ENCODE measurements at places on chromosomes 7 and 10.
A peak's percentile ranks its signal among the peaks of the same experiment; 100 is the strongest.

DNA sequence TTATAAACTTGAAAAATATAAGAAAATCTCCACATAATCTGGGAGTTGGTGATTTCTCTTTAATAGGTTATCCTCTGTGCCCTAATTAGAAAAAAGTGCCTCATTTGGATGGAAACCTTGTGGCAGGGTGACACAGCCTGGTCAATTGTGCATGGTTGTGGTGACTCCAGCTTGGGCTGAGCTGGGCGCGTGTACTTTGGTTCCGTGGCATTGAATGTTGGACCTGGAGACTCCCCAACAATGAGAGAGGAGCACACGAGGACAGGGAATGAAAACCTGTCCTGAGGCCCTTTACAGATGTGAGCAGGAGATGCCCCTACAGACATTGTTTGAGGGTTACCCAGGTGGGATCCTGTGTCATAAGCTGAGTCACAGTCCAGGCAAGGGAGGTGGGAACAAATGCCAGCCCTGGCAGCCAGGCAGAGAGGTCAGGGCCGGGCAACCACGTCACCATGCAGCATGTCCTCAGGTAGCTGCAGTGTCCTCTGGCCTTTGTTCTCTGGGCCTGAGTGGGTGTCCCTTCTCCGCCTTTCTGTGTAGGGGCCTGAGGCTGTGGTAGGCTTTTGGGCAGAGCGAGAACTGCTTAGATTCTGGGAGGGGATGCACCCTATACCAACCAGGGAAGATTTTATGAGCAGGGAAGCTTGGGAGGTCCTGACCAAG lies 147.4 kb upstream of the TBX20 start:
- DNase-seq, result no peak

- DNase-seq, result no peak
Observed at GRCh38 chr7:129103561-129104324, 40.8 kb upstream of the TSPAN33 start.

- no peak for DNase-seq
Observed at GRCh38 chr10:73931767-73932619, 21.1 kb downstream of the PLAU start.

DNA sequence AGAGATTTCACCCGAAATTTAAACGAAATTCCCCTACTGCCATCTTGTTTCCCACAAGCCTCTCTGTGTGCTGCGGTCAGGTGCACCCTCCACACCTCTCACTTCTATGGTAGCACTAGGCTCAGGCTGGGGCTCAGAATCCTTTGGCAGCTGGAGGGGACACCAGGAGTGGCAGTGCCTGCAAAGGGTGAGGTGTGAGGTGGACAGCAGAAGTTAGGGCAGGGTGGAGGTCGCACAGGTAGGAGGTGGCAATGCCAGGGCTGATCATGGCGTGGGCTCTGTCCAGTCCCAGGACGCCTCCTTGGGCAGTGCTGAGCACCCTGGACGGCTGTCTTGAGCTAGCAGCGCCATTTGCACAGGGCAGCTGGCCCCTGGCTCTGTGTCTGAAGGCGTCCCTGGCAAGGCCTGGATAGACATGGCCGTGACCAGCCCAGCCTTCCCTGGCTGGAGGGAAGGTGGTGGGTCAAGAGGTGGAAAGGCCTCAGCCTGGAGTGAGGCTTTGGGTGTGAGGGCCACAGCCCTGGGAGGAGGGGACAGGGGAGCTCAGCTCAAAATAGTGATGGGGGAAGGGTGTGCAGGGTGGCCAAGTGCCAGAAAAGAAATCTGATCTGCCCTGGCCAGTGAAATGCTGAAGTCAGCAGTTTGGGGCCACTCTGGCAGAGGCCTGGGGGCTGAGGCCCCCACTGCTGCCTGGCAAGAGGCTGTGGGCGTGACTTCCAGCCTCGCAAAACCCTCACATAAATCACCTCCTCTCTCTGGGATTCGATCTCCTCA lies 40.0 kb downstream of the ZCCHC24 start:
- peak; percentile 82 for DNase-seq

GRCh38 chr10:18868919-18869318 lies 179.7 kb upstream of the MALRD1 start:
- no peak for DNase-seq

- DNase-seq, result no peak
Observed at GRCh38 chr7:123599766-123600165, 1.9 kb upstream of the ASB15 start.

- no peak for DNase-seq
Observed at GRCh38 chr7:65429642-65430343, 56.1 kb downstream of the ZNF92 start.

DNA sequence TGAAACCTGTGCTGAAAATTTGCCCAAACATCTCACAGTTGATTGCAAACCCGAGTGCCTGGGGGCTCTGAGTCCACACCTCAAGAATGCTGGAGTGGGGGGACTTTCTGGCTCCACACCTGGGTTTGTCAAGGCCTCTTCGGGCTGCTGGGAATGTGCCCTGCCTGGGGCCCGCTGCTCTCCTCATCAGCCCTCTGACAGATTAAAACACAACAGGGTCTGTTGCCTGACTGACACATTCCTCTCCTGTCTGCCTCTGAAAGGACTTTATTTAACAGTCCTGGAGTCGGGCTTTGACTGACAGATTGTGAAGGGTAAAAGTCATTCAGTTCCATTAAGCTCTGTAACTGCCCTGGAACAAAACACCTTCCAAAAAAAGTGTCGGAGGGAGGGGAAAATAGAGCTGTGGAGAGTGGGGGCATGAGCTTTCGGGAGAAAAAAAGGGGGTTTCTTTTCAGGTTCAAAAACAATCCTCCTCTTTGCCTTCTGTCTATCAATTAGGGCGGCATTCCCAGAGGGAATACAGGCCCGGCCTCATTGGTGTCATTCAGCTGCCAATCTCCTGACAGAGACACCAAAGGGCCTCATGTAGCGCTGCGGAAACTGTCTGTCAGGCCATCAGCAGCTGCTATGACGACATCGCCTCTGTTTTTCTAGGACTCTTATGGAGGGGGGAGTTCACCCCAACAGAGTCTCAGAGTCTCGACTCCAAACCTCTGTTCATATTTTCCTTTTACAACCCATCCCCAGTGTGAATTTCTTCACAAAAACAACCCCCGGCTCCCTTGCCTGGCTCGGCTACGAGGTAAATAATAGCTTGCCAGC lies 398.8 kb upstream of the NFE2L3 start:
- peak; percentile 42 for DNase-seq

- DNase-seq, result no peak
Observed at GRCh38 chr10:52940921-52941320, 168.3 kb upstream of the MBL2 start.

- DNase-seq, result no peak
Observed at GRCh38 chr10:43676331-43676730, 27.6 kb upstream of the ZNF32 start.

DNA sequence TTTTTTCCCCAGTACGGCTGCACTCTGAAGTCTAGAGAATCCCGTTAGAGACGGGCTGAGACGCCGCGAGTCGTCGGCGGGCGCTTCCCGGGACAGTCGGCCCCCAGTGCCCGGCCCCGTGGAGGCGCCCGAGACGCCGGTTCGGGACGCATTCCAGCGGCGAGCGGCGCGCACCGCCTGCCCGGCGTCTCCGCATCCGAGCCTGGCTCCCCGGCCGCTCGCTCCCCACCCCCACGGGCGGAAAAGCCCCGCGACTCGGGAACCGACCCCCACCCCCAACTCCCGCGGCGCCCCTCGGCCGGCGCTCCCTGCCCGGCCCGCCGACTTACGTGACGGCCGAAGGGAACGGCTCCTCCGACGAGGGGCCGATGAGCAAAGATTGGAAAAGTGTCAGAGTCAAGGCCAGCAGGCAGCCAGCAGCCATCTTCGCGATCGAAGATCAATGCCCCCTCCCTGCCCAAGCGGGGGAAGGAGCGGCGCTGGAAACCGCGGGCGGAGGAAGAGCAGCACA lies 486 bp downstream of the CACNA2D1 start:
- peak; percentile 59 for DNase-seq

DNA sequence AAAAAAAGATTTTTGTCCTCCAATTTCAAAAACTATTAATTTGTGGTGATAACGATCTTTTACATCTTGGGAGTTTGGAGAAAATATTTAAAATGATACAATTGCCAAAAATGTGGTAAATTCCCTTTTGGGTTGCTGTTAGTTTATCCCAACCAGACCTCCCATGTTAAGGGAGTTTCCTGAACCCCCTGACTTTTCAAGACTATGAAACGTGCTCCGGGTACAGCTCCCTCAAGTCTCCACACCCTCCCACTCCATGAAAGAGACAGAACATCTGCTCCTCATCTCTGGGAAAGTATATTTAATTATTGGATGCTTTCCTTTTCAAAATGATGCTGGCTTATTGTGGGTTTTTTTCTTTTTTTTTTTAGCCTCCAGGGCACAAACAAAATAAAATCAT lies 534.6 kb upstream of the NRP1 start:
- DNase-seq, result peak; percentile 61

DNA sequence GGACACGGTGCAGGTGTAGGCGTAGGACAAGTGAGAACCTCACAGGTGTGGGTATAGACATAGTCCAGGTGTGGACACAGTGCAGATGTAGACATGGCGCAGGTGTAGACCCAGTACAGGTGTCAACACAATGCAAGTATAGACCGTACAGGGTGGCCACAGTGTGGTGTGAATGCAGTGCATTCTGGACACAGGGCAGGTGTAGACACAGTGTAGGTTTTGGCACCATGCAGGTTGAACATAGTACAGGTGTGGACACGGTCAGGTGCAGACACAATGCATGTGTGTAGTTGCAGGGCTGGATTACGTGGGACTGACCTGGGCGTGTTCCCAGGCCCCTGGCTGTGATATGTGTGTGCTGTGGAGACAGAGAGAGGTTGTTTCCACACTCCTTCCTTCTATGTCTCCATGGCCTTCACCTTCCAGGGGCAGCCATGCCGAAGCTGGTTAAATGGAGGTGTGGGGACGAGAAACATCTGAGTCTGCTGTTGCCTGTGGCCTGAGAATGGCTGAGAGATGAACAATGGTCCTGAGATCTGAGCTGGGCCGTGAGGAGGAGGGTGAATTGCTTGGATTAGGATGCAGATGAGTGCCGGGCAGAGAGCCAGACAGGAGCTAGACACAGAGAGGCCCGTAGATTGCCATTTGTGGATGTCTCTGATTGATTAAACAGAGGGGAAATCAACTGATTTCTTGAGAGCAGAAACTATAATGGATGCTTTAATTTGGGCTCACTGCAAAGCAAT lies 343.9 kb upstream of the SHH start:
- DNase-seq, result no peak

- DNase-seq, result no peak
Observed at GRCh38 chr10:71837098-71837827, 13.8 kb downstream of the PSAP start.

DNA sequence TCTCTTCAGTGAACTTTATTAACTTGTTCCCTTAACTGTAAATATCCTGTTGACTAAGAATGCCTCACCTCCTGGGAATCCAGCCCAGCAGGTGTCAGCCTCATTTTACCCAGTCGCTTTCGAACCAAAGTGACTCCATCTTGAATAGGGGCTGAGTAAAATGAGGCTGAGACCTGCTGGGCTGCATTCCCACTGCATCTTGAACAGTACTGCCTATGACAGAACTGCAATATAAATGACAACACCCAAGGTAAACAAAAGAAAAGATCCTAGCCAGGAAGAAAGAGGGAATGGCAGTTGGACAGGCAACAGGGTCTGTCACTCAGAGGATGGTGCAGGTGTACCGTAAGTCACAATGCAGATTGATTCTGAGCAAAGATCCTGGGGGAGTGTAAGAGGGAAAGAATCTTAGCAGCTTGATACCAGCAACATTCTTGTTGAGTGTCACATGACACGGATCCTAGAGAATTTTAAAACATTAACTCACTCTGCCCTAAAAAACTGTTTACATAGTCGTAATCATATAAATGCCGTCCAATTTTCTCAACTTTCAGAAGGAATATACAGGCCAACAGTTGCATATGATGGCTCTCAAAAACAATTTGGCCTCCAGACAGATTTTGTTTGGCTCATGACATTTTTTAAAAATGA lies 4.4 kb upstream of the FAM107B start:
- DNase-seq, result no peak

GRCh38 chr7:107712896-107713295 lies 31.0 kb upstream of the CBLL1 start:
- no peak for DNase-seq

DNA sequence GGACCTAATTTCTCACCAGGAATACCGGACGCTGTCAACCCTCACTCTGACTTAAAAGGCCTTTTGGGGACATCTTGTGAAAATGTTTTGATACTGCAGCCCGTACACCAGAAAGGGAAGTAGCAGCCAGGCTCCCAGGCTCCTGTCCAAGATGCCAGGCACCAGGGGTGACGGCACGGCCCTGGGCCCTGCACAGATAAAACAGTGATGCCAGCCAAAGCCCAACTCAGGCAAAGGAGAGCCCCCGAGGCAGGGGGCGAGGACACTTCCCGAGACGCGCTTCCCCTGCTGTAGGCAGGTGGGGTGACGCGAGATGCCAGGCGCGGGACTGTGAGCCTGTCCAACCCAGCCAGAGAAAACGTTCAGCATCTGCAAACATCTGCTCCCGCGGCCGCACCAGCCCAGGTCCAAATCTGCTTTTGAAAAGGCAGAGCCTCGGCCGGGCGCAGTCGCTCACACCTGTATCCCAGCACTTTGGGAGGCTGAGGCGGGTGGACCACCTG lies 15.7 kb downstream of the ZFAND2A start:
- DNase-seq, result no peak

GRCh38 chr7:11155883-11156282 lies 182.2 kb downstream of the PHF14 start:
- DNase-seq, result no peak

GRCh38 chr7:22681312-22681711 lies 45.7 kb upstream of the IL6 start:
- DNase-seq, result no peak

- DNase-seq, result no peak
Observed at GRCh38 chr7:41731493-41732435, 28.9 kb upstream of the INHBA start.

- DNase-seq, result no peak
Observed at GRCh38 chr10:70096705-70097420, 35.8 kb downstream of the AIFM2 start.

DNA sequence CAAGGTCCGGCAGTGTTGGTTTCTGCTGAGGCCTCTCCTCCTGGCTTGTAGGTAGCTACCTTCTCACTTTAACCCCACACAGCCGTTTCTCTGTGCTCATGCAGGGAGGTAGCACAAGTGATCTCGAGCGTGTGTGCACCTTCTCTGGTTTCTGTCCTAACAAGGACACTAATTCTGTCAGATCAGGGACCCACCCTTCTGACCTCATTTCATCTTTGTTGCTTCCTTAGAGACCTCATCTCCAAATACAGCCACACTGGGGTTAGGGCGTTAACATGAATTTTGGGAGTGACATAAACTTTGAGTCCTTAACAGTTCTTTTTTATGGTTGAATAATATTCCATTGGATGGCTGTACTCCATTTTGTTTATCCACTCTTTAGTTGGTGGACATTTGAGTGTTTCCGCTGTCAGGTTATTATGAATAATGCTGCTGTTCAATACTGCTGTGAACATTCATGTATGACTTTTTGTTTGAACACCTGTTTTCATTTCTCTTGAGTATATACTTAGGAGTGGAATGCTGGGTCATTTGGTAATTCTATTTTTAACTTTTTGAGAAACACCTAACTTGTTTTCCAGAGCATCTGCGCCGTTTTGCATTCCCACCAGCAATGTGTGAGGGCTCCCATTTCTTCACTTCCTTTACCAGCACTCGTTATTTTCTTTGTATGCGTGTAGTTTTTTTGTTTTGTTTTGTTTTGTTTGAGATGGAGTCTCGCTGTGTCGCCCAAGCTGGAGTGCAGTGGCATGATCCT lies 57.5 kb downstream of the LCOR start:
- no peak for DNase-seq

GRCh38 chr10:110279407-110279986 lies 25.2 kb downstream of the SMNDC1 start:
- DNase-seq, result peak; percentile 54

GRCh38 chr10:93752761-93753160 lies 5.0 kb upstream of the LGI1 start:
- DNase-seq, result no peak

All from femur (tissue), 1 donor.